ENCODE measurements at places on chromosomes 11 and 22.

- no peak for DNase-seq
Observed at GRCh38 chr11:105906517-105906916, 115.5 kb downstream of the MSANTD4 start.

DNA sequence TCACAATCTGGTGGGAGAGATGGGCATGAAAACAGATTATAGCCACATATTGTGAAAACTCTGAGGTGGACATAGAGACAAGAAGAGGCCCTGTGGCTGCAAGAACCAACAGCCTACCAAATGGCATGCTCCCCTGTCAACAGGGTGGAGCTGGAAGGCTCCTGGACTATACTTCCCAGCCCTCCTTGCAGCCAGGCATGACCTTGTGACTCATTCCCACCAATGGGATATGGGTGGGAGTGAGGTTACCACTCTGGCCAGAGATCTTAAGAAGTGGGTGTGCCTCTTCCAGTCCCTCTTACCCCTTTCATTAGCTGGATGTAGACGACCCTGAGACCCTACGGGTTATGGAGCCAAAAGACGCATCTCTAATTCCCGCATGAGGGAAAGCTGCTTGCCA lies 126.4 kb upstream of the ZBED5 start:
- no peak for DNase-seq

DNA sequence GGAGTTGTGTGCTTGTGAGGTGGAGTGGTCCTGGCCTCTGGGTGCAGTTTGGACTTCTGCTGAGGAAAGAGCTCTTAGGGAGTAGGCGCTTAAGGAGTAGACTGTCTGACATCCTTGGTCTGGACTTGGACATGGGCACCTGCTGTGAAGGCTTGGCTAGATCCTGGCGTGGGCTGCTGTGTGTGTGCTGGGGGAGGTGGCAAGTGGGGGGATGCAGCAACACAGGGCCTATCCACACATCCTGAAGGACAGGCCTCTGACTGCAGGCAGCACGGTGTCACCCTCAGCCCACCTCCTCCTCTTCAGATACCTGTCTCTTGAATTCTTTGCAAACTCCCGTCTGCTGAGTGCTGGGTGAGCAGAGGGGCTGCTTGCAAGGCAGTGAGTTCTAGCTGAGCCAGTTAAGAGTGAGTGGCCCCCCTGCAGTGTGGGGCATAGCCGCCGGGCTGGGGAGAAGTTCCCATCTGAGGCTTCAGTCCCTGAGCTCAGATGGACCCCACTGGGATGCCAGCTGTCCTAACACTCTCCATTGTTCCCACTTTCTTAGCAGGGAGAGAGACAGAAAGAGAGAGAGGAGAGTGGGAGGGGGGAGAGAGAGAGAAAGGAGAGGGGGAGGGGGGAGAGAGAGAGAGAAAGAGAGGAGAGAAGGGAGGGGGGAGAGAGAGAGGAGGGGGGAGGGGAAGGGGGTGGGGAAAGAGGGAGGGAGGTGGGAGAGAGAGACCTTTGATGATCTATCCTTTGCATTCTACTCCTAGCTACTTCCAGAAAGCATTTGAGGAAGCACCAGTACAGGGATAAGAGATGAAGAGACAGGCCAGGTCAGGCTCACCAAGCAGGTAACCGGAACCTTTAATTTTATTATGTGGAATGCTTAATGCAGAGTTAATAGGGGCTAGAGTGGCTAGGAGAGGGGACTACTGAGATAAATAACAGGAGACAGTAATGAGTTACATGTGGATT lies 12.6 kb downstream of the SOX10 start:
- DNase-seq = no peak

DNA sequence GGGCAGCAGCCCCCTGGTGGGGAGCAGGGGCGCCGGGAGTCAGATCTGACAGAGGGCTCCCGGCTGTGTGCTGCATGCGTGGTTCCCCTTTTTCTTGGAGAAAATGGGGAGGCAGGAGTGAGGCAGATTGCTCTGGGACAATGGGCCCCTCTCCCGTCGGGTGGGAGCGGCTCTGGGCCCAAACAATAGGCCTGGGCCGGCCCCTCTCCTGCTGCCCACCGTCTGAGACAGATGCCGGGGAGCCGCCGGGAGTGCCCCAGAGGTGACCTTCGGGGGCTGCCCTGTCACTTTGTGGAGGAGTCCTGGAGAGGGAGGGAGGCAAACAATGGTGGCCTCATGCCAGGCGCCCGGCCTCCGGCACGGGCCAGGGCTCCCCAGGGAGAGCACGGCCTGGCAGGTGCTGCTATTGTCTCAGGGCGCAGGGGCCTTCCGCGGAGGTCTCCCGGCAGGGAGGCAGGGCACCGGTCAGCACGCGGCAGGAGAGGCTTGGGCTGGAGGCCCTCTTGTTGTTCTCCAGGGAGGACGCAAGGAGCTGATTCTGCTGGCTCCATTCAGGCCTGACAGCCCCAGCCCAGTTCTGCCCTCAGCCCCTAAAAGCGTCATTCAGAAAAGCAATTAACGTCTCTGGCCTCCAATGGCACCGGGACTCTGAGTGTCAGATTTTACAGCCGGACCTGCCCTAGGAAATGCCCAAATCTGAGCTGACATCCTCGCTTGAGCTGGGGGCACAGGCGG lies 44.8 kb downstream of the SMIM38 start:
- no peak for DNase-seq

- DNase-seq = no peak
Observed at GRCh38 chr11:130808541-130808940, 107.7 kb downstream of the SNX19 start.

DNA sequence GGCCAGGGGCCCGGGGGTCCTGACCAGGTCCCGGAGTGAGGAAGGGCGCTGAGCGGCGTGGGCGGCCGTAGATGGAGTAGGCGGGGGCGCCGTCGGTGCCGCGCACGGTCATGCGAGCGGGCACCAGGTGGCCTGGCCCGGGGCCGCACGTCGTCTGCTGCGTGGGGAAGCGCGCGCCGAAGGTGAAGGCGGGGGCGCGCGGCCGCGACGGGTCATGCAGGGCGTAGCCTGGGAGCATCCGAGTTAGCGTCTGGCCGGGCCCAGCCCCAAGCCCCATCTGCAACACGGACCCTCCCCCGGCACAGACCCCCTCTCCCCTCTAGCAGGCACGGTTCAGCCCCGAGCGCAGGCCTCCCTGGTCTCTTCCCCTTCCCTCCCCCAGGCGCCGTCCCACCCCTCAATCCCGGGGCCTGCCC lies 1.7 kb upstream of the TYMP start:
- peak; percentile 65 for DNase-seq

DNA sequence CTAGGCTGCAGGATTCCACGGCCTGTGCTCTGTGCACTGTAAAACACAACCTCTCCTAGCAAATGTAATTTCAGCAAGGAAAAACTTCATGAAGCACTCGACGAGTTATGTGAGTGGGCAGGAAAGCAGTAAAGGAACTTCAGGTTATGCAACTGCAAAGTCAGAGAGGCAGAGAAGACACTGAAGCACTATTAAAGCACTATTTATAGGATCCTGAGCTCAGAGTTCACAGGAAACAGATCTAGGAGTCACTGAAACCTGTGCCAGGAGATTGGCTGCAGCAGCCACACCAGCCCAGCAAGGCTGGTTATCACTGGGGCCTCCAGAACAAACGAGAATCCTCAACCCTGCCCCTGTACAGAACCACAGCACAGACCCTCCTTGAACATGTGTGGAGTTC lies 2.5 kb downstream of the SMIM35 start:
- DNase-seq = peak; percentile 58

GRCh38 chr11:79925570-79925969 lies 484.7 kb upstream of the TENM4 start:
- DNase-seq = no peak

GRCh38 chr11:69863544-69864200 lies 44.5 kb upstream of the FGF3 start:
- no peak for DNase-seq

- no peak for DNase-seq
Observed at GRCh38 chr11:131656179-131656838, 285.9 kb downstream of the NTM start.

DNA sequence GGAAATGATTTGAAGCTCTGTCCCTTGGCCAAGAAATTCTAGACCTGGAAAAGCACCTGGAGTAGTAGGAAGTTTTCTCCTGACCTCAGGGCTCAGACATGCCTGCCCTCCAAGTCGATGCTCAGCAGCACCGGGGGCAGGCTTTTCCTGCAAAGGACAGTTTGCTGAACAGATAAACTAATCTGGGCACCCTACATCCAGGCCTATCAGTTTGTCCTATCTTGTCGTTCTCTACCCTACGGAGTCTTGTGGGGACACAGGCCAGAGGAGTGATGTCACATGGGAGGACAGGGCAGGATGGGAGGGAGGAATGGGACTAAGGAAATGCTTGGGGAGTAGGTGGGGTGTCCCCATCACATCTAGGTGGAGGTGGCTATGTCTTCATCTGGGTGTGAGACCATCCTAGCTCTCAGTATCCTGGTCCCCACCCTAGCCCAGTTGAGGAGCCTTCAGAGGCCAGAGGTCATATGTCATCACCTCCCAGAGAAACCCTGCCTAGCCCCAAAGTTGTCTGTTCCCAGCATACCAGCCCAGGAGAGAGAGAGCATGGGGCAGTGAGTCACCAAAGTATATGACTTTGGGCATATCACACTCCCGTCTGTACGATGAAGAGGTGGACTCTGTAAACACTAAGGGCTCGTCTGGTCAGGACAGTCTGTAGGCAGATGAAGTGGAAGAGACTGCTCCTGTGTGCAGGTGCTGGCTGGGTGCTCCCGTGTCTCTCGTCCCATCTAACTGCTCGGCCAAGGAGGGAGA lies 18.1 kb upstream of the FCHSD2 start:
- DNase-seq = no peak

DNA sequence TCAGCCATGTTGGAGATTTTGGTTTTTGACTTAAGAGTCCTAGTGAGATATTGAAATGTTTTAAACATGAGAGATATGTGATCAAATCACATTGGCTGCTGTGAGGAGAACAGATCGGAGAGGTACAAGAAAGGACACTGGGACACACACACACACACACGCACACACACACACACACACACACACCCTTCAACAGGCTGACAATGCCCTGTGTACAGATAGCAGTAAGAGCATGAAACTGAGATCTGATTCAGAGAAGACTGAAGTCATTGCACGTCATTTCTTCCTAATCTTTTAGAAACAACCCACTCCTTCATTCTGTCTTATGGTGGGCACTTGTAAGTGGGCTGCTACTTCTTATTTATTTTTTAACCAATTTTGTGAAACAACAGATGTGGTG lies 200.5 kb upstream of the E2F8 start:
- no peak for DNase-seq

GRCh38 chr11:10023212-10023611 lies 270.8 kb downstream of the SBF2 start:
- DNase-seq = no peak

DNA sequence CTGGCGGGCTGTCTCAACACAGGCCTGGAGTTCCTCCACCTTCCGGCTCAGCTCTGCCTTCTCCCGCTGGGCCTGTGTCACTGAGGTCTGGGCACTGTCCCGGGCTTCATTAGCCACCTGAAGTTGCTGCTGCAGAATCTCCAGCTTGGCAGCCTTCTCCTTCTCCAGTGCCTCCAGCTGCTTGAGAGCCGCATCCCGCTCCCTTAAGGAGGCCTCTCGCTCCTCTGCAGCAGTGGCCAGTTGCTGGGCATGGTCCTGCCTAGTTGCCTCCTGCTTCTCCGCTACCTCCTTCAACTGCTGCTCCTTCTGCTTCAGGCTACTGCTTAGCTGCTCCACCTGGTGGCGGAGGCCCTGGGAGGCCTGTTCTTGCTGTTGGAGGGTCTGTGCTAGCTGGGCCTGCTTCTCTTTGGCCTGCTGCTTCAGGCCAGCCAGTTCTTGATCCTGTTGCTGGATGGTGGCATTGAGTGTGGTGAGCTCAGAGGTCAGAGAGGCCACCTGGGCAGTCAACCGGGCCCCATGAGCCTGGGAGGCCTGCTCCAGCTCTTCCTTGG lies 16.9 kb downstream of the IL18BP start:
- DNase-seq = no peak

DNA sequence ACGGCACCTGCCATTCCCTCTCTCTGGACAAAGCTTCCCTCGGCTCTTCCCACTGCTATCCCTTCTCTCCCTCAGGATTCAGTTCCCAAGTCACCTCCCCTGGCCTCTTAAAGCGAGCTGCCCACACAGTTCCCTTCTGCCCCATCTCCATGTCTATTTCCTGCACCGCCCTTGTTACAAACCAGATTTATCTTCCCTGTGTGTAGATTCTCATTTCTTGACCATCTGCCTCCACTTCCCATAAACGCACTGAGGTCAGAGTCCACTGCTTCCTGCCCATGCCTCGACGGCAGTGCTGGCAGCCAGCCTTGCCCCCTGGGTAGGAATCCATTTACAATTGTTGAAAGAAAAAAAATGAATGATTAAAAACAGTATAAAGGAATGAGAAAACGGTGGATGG lies 11.6 kb upstream of the APOBEC3B start:
- no peak for DNase-seq

- DNase-seq = peak; percentile 42
Observed at GRCh38 chr11:62449451-62449851, 30.6 kb downstream of the SCGB1A1 start.

GRCh38 chr11:45805305-45806071 lies 539 bp downstream of the SLC35C1 start:
- no peak for DNase-seq

DNA sequence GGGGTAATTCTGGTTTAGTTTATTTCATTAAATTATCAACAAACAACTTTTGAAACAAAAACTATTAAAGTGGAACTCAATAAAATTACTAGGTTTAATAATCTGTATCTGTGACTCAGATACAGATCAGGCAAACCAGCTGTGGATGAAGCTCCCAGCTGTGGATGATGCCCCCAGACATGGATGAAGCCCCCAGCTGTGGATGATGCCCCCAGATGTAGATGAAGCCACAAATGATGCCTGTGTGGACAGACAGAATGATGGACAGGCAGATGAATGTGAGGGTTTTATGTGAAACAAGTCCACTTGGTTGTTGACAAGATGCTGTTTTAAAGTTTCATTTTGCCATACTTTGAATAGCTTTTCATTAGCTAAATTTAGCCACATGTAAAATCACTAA lies 5.8 kb upstream of the ZNF74 start:
- no peak for DNase-seq

DNA sequence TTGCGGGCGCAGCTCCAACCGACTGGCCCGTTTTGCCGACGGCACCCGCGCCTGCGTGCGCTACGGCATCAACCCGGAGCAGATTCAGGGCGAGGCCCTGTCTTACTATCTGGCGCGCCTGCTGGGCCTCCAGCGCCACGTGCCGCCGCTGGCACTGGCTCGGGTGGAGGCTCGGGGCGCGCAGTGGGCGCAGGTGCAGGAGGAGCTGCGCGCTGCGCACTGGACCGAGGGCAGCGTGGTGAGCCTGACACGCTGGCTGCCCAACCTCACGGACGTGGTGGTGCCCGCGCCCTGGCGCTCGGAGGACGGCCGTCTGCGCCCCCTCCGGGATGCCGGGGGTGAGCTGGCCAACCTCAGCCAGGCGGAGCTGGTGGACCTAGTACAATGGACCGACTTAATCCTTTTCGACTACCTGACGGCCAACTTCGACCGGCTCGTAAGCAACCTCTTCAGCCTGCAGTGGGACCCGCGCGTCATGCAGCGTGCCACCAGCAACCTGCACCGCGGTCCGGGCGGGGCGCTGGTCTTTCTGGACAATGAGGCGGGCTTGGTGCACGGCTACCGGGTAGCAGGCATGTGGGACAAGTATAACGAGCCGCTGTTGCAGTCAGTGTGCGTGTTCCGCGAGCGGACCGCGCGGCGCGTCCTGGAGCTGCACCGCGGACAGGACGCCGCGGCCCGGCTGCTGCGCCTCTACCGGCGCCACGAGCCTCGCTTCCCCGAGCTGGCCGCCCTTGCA lies 1.0 kb downstream of the FJX1 start:
- DNase-seq = peak; percentile 18

- no peak for DNase-seq
Observed at GRCh38 chr11:117716521-117717440, 80.2 kb downstream of the DSCAML1 start.

All from colonic mucosa (tissue), 4 donors.